Sigmoid colon (tissue), 7 donors: ENCODE measurements at places on chromosomes 5 and 9.

DNA sequence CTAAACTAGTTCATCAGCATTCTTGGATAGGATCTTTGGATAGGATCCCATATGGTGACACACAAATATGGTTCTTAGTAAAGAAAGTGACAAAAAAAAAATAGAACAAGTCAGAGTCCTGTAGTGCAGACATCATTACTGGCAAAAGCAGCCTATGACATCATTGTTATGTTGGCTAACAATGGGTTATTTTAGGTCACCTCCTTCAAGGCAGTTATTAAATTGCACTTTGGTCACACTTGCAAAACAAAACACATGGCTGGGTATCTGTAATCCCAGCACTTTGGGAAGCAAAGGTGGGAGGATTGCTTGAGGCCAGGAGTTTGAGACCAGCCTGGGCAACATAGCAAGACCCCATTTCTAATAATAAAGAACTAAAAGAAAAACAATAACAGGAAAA lies 185.9 kb downstream of the KIAA0825 start:
- DNase-seq: no peak
- H3K36me3 ChIP-seq: no peaks in the 10 kb centered on the region
- H3K4me1 ChIP-seq: peaks cover 6% of the 10 kb centered on the region
- H3K4me3 ChIP-seq: no peak overlapping the region
- H3K27me3 ChIP-seq: no peaks in the 10 kb centered on the region

GRCh38 chr5:148855249-148856008 lies 29.0 kb downstream of the ADRB2 start:
- no peak for DNase-seq
- H3K4me1 ChIP-seq: no peaks in the 10 kb centered on the region
- no peaks in the 10 kb centered on the region for H3K27me3 ChIP-seq
- H3K36me3 ChIP-seq: no peaks in the 10 kb centered on the region
- H3K27ac ChIP-seq: no peak overlapping the region

- DNase-seq: no peak
- H3K36me3 ChIP-seq: no peaks in the 10 kb centered on the region
- H3K27me3 ChIP-seq: no peaks in the 10 kb centered on the region
- peaks cover 10% of the 10 kb centered on the region for H3K4me1 ChIP-seq
- H3K27ac ChIP-seq: no peak overlapping the region
Measured at GRCh38 chr5:164763206-164763605, 1257.8 kb downstream of the MAT2B start.

- H3K27ac ChIP-seq: no peak overlapping the region
- no peaks in the 10 kb centered on the region for H3K36me3 ChIP-seq
- H3K4me1 ChIP-seq: no peaks in the 10 kb centered on the region
Measured at GRCh38 chr9:126298063-126298801, 28.4 kb upstream of the MVB12B start.

DNA sequence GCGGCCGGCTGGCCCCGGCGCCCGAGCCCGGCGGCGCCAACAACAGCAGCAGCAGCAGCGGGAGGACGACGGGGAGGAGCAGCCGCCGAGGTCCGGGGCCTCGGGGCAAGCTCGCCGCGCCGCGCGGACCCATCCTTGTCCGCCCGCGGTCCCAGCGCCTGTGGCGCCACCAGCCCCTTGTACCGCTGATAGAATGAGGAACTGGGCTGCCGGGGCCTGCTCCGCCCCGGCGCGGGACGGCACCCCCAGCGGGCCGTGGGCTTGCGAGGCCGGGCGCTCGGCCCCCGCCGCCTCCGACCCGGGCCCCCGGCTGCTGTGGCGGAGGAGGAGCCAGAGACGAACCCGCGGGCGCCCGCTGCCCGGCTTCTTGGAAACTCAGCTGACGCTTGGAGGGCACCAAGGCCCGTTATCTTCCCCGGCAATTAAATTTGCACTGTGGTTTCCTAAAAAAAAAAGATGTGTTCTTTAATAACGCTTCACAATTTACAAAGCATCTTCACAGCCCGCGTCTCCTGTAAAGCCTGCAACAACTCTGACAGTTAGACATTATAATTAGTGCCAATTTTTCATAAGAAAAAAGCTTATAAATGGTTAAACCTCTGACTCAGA lies at the start of gene ARSB:
Gene ARSB (minus strand): TSS at position 195 of the 609 bp plus-strand sequence. CDS start 62 bp downstream, at position 133.
- H3K36me3 ChIP-seq: no peaks in the 10 kb centered on the region
- peak; percentile 75 for DNase-seq
- peak within 1 kb of the TSS; percentile 100 for H3K27ac ChIP-seq
- H3K27me3 ChIP-seq: no peaks in the 10 kb centered on the region
- H3K4me3 ChIP-seq: peak within 1 kb of the TSS; percentile 79

DNA sequence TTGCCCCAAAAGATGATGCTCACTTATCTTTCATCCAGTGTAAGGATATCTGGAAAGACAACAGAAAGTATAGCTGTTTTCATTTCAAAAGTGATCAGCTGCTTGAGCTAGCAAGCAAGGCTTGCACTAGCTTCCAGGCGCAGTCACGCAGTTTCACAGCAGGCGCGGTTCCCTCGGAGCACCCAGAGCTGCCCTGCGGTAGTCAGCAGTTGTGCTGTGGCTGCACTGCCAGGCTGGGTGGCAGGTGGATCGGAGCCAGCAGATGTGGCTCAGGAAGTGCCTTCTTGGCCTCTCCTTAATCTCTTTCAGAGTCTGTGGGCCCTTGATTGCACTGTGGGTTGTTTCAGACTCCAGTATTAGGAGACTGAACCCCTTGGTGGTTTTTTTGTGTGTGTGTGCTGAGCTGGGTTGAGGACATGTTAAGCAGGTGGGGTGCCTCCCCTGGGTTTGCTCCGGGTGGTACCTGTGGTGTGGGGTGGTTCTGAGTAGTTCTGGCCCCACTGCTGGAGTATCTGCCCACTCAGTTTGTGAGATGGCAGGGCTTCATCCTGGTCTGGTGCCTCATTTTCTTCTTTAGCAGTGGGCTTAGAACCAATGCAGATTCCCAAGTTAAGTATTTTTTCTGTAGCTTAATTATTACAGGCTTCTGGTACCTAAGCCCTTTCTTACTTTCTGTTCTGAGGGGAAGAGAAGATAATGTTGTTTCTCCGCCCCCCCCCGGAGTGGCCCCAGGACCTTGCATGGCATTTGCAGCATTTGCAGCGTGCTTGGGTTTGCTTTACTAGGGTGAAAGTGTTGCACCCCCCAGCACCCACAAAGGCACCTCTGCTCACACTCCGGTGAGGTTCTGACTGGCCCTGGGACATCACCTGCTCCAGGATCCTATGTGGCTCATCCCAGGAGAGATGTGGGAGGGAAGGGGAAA lies 16.4 kb downstream of the TENT4A start:
- H3K27ac ChIP-seq: no peak overlapping the region
- H3K27me3 ChIP-seq: no peaks in the 10 kb centered on the region
- H3K4me3 ChIP-seq: no peak overlapping the region
- no peaks in the 10 kb centered on the region for H3K4me1 ChIP-seq

GRCh38 chr9:119795395-119795794 lies 426.2 kb upstream of the BRINP1 start:
- H3K36me3 ChIP-seq: no peaks in the 10 kb centered on the region
- no peaks in the 10 kb centered on the region for H3K27me3 ChIP-seq
- H3K4me3 ChIP-seq: no peak overlapping the region
- no peaks in the 10 kb centered on the region for H3K4me1 ChIP-seq

DNA sequence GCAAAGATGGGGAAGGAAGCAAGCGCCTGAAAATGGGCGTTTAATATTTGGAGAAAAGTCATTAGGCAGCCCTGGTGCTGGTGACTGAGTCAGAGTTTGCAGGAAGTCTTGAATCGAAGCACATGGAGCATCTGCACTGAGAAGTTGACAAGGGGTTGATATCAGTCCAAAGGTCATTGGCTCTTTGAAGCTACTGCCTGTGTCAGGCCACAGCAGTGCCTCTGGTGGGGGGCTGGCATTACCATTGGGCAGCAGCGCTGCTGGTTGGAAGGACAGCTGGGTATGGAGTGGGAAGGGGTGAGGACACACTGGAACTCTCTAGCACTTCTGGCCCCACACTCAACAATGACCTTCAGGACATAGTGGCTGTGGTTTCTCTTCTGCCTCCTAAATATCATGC lies 150.4 kb upstream of the ERCC6L2 start:
- no peak for DNase-seq
- H3K4me3 ChIP-seq: no peak overlapping the region
- H3K36me3 ChIP-seq: no peaks in the 10 kb centered on the region
- no peak overlapping the region for H3K27ac ChIP-seq
- no peaks in the 10 kb centered on the region for H3K4me1 ChIP-seq

GRCh38 chr9:133771486-133772482 lies 33.6 kb upstream of the SARDH start:
- H3K27me3 ChIP-seq: no peaks in the 10 kb centered on the region
- peaks cover 46% of the 10 kb centered on the region for H3K36me3 ChIP-seq
- DNase-seq: peak; percentile 49
- no peak overlapping the region for H3K4me3 ChIP-seq

DNA sequence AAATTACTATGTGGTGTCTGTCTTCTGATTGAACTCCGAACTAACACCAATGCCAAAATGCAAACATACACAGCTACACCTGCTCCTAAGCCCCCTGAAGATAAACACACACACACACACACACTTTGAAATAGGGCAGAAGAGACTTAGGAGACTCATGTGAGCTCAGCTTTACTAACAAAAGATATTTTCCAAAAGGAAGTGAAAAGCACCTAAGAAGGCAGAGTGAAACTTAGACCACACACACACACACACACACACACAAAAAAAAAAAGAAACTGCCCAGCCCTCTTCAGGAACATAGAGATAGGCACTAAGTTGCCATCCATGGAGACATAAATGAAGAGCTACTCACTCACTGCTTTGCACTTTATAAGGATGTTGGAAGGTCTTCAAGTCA lies 45.2 kb upstream of the APC start:
- H3K4me1 ChIP-seq: no peaks in the 10 kb centered on the region
- no peak for DNase-seq
- no peak overlapping the region for H3K27ac ChIP-seq
- H3K36me3 ChIP-seq: no peaks in the 10 kb centered on the region
- no peak overlapping the region for H3K4me3 ChIP-seq
- H3K27me3 ChIP-seq: no peaks in the 10 kb centered on the region

DNA sequence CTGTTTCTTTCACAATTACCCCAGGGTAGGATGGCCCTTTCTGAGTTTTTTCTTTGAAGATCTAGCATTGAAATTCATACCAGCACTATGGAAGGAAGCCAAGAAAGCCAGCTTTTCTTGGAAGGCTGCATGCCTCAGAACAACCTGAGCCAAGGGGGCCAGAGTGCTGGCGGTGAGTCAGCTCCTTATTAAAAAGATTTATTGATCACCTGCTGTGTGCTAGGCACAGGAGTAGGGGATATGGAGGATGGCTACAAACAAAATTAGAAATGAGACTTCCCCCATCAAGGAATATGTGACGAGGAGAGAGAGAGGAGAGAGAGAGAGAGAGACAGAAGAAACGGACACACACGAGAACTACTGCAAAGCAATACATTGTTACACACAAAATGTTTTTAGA lies 184.6 kb upstream of the PUM3 start:
- H3K4me1 ChIP-seq: no peaks in the 10 kb centered on the region
- H3K36me3 ChIP-seq: no peaks in the 10 kb centered on the region
- no peaks in the 10 kb centered on the region for H3K27me3 ChIP-seq

- H3K36me3 ChIP-seq: no peaks in the 10 kb centered on the region
- no peaks in the 10 kb centered on the region for H3K27me3 ChIP-seq
- H3K4me1 ChIP-seq: peaks cover 30% of the 10 kb centered on the region
- H3K27ac ChIP-seq: peak overlapping the region; percentile 95
- DNase-seq: no peak
- H3K4me3 ChIP-seq: no peak overlapping the region
Measured at GRCh38 chr5:10762776-10763500, 1.9 kb upstream of the DAP start.

DNA sequence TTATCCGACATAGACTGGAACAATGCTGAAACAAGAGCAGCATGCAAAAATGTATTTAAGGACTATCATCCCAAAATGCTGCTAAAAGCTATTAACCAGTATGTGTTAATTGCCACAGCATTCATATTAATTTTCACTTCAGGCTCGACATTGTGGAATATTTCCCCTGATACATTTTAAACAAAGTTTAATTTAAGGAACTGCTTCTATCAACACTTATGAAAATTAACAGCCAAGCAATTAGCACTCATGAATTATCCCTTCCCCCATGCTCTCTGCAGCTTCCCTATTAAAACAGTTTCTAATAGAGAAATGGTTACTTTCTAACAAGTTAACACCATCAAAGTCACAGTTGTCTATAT lies 54.8 kb downstream of the MAPKAP1 start:
- H3K4me3 ChIP-seq: no peak overlapping the region
- H3K27me3 ChIP-seq: no peaks in the 10 kb centered on the region
- no peak for DNase-seq
- no peaks in the 10 kb centered on the region for H3K36me3 ChIP-seq

DNA sequence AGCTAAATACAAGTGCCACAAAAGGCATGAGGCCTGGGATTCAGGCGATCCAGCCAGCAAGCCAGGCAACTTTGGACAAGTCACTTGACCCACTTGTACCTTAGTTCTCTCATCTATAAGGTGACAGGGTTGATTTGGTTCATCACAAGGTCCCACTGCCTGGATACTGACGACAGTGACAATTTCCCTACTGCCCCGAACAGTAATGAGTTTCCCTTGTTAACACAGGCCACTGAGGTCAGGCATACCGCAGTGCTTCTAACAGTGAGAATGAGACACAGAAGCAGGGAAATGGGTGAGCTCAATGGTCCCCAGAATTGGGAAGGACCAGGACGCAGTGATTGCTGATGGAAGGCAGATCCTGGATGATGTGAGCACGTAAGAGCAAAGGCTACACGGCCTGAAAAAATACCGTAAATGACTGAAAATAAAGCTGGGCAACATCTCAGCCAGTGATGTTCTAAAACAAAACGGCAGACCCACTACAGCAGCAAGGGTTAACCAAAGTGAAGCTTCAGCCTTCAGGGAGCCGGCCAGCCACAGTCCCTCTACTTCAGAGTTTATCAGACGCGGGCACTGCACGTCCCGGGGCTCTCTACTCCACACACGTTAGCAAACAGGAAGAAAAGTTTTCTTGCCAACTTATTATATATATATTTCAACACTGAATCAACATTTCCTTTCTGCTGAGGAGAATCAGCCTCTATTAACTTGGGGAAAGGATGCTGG lies 846 bp downstream of the MGAT1 start:
- peak overlapping the region; percentile 97 for H3K27ac ChIP-seq
- H3K4me1 ChIP-seq: peaks cover 91% of the 10 kb centered on the region
- peak overlapping the region; percentile 89 for H3K4me3 ChIP-seq
